ENCODE measurements at places on chromosomes 13 and 19. TPM values are rescaled to one million over a fixed set of nuclear protein-coding genes. Genes with fewer than 3 reads are reported as not detected.

DNA sequence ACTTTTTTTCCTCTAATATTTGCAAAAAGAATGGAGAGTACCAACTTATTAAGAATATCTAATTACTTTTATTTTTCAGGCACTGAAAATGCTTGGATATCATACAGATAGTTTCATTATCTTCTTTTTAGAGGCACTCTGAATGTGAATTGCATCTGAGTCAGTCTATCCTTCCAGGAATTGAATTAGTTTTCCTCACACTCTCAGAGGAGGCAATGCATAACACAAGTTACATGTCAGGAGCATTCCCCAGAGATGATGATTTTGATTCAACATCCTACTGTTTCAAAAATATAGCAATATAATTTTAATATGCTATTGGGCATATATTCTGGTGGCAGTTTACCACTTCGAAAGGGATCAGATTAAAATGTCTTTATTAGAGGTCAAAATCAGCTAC is 1315.4 kb downstream of the PCDH9 start:
- H3K4me1 ChIP-seq = no peaks in the 10 kb centered on the region
- no peak overlapping the region for H3K4me3 ChIP-seq
- no peak overlapping the region for H3K27ac ChIP-seq

DNA sequence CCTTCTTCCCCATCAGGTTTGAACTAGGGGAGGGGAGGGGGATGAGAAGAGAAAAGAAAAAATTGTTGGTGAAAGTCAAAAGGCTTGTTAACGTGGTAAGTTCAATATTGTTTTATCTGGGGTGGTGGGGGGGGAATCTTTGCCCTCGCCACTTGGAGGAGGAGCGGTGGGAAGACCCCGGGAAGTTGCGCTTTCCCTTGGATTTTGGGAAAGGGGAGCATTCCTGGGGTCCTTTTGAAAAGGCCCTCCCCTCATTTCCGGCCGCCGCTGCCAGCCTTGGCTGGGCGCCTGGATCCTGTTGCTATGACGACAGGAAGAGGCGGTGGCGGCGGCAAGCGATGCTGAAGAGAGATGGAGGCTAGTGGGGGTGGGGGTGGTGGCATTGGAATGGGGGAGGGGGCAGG is 4.6 kb upstream of the CACNG8 start:
- no peak for DNase-seq
- no peak overlapping the region for H3K4me3 ChIP-seq
- H3K36me3 ChIP-seq = no peaks in the 10 kb centered on the region
- no peak overlapping the region for H3K27ac ChIP-seq

GRCh38 chr19:50896591-50897190 is 14.5 kb downstream of the KLK4 start:
- H3K27me3 ChIP-seq = no peaks in the 10 kb centered on the region
- H3K4me1 ChIP-seq = peaks cover 23% of the 10 kb centered on the region
- peak overlapping the region; percentile 76 for H3K27ac ChIP-seq
- no peaks in the 10 kb centered on the region for H3K36me3 ChIP-seq
- peak overlapping the region; percentile 22 for H3K4me3 ChIP-seq
- peak; percentile 100 for DNase-seq

PDX1 gene
- not detected for total RNA-seq

DNA sequence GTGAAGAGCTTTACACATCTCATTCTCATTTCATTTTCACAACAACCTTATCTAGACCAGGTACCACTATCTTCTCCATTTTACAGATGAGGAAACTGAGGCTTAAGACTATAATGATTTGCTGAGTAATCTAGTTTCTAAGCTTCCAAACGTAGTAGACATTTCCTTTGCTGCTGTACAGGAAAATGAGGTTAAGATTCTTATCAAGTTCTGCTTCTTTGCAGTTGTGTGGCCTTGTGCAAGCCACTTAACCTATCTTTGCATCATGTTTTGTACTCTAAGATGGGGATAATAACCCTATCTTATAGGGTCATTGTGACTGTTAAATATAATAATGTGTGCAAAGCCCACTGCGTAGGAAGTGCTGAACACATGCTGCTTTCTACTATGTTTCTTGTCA is 307.9 kb downstream of the HS6ST3 start:
- H3K4me3 ChIP-seq = no peak overlapping the region
- H3K4me1 ChIP-seq = no peaks in the 10 kb centered on the region
- H3K36me3 ChIP-seq = no peaks in the 10 kb centered on the region
- H3K27ac ChIP-seq = no peak overlapping the region

HSH2D gene
- total RNA-seq = 81.7 TPM

DNA sequence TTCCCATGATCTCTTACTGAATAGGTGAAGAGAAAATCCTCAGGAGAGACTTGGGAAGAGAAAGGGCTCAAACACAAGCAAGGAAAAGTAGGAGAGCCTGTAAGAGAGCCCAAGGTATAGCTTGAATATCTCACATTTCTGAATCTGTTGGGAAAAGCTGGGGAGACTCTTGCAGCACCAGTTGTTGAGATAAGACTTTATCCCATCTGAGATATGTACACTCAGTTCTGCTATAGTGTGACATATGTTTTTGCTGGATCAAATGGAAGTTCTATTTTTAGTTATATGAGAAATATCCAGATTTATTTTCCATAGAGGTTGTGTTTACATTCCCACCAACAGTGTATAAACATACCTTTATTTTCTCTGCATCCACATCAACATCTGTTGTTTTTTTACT is 246.1 kb downstream of the NDFIP2 start:
- no peak overlapping the region for H3K27ac ChIP-seq
- no peaks in the 10 kb centered on the region for H3K4me1 ChIP-seq
- H3K4me3 ChIP-seq = no peak overlapping the region
- DNase-seq = no peak
- H3K36me3 ChIP-seq = no peaks in the 10 kb centered on the region
- no peaks in the 10 kb centered on the region for H3K27me3 ChIP-seq

GRCh38 chr13:104086210-104086609 is 1020.0 kb upstream of the SLC10A2 start:
- no peaks in the 10 kb centered on the region for H3K4me1 ChIP-seq
- H3K4me3 ChIP-seq = no peak overlapping the region
- H3K27me3 ChIP-seq = no peaks in the 10 kb centered on the region
- no peak for DNase-seq
- H3K27ac ChIP-seq = no peak overlapping the region
- no peaks in the 10 kb centered on the region for H3K36me3 ChIP-seq

- no peaks in the 10 kb centered on the region for H3K27me3 ChIP-seq
- H3K4me1 ChIP-seq = peaks cover 17% of the 10 kb centered on the region
- DNase-seq = no peak
Observed at GRCh38 chr19:29623726-29624488, 17.8 kb downstream of the POP4 start.

DNA sequence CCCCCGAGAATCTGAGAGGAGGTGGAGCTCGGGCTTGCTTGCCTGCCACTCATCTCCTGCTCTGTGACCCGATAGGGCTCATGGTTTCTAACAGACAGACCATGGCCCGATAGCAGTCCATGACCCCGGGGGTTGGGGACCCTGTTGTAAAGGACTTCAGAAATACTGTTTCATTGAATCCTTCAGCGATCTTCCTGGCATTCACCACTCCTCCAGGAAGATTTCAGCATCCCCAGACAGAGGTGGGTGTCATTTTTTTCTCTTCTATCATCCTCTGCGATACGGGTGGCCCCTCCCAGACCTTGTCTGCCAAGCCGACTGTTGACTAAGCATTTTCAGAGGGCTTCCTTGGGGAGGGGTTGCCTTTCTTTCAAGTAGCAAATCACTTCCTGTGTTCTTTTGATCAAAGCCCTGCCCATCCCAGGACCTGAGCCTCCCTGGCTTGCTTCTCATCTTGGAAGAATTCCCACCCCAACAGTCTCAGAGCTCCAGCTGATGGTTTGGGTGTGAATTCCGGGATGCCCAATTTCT is 1.7 kb downstream of the MYO1F start:
- DNase-seq = no peak
- H3K4me3 ChIP-seq = peak overlapping the region; percentile 60
- no peaks in the 10 kb centered on the region for H3K36me3 ChIP-seq
- no peaks in the 10 kb centered on the region for H3K27me3 ChIP-seq

ZNF709 gene
- total RNA-seq = 1.3 TPM

- no peaks in the 10 kb centered on the region for H3K36me3 ChIP-seq
- H3K27me3 ChIP-seq = no peaks in the 10 kb centered on the region
- no peak for DNase-seq
- H3K27ac ChIP-seq = peak overlapping the region; percentile 95
- peak overlapping the region; percentile 99 for H3K4me3 ChIP-seq
Observed at GRCh38 chr19:13154241-13154778, 4.1 kb downstream of the IER2 start.

DNA sequence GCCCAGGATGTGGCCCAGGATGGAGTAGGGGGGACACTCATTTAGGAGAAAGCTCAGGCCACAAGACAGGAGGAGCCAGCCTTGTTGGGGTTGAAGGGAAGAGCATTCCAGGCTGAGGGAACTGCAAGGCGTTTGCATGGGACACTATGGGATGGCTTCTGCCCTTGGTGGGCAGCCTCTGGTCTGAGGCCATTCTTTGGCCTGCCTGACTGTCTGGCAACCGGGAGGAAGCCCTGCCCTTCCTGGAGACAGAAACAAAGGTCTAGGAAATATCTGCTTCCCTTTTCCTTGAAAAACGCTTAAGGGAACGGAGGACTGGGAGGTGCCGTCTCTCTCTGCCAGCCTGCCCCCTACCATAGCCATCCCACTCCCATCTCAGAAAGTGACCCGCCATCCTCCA is 2.8 kb upstream of the ICAM1 start:
- no peaks in the 10 kb centered on the region for H3K4me1 ChIP-seq
- no peaks in the 10 kb centered on the region for H3K27me3 ChIP-seq
- H3K27ac ChIP-seq = no peak overlapping the region

- H3K27ac ChIP-seq = no peak overlapping the region
- no peak for DNase-seq
- no peak overlapping the region for H3K4me3 ChIP-seq
- no peaks in the 10 kb centered on the region for H3K36me3 ChIP-seq
- no peaks in the 10 kb centered on the region for H3K4me1 ChIP-seq
- no peaks in the 10 kb centered on the region for H3K27me3 ChIP-seq
Observed at GRCh38 chr19:53773999-53774398, 50.1 kb downstream of the NLRP12 start.

GRCh38 chr19:18778076-18778389 is 13.1 kb downstream of the COMP start:
- H3K27ac ChIP-seq = no peak overlapping the region
- no peak for DNase-seq
- H3K27me3 ChIP-seq = no peaks in the 10 kb centered on the region
- H3K4me3 ChIP-seq = no peak overlapping the region

ZNF329 gene
- total RNA-seq = 0.43 TPM

DNA sequence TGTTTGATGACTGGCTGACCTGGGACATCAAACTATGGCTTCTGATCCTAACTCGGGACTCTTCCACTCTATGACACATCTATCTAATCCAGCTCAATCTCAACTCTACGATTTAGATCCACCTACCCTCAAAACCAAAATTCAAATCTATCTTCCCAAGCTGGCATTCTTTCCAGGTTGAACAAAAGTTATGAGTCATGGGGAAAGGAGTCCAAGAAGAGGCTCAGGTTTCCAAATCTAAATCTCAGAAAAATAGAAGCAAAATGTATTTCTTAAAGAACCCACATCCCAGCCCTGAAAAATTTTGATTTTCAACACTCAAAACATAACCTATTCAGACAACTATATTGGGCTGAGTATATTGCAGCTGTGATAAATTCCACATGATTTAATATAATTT is 143.9 kb upstream of the IPO5 start:
- H3K4me1 ChIP-seq = no peaks in the 10 kb centered on the region
- no peaks in the 10 kb centered on the region for H3K36me3 ChIP-seq
- DNase-seq = no peak
- H3K27me3 ChIP-seq = no peaks in the 10 kb centered on the region
- no peak overlapping the region for H3K27ac ChIP-seq
- no peak overlapping the region for H3K4me3 ChIP-seq

PRTN3 gene
- total RNA-seq = not detected

- H3K27ac ChIP-seq = no peak overlapping the region
- no peaks in the 10 kb centered on the region for H3K27me3 ChIP-seq
- no peaks in the 10 kb centered on the region for H3K36me3 ChIP-seq
Observed at GRCh38 chr19:29965492-29965891, 23.5 kb downstream of the URI1 start.

- peak overlapping the region; percentile 62 for H3K27ac ChIP-seq
- H3K27me3 ChIP-seq = no peaks in the 10 kb centered on the region
- DNase-seq = no peak
- H3K36me3 ChIP-seq = peaks cover 6% of the 10 kb centered on the region
Observed at GRCh38 chr19:46954993-46955812, 64.4 kb upstream of the NPAS1 start.

GRCh38 chr13:31334994-31335557 is 135.3 kb downstream of the B3GLCT start:
- H3K36me3 ChIP-seq = no peaks in the 10 kb centered on the region
- no peak overlapping the region for H3K27ac ChIP-seq
- no peaks in the 10 kb centered on the region for H3K27me3 ChIP-seq
- no peaks in the 10 kb centered on the region for H3K4me1 ChIP-seq
- no peak for DNase-seq

C13orf42 gene
- not detected for total RNA-seq
